HCT116 (cell line): ENCODE measurements at places on chromosomes 5 and 9. TPM values are rescaled to one million over a fixed set of nuclear protein-coding genes. Genes with fewer than 3 reads are reported as not detected.
A peak's percentile ranks its signal among the peaks of the same experiment; 100 is the strongest.

- DNase-seq, result no peak
- H3K27ac ChIP-seq, result no peak overlapping the region
- no peaks in the 10 kb centered on the region for H3K4me1 ChIP-seq
- no peaks in the 10 kb centered on the region for H3K27me3 ChIP-seq
Observed at GRCh38 chr9:138057726-138058125, 180.1 kb downstream of the CACNA1B start.

DNA sequence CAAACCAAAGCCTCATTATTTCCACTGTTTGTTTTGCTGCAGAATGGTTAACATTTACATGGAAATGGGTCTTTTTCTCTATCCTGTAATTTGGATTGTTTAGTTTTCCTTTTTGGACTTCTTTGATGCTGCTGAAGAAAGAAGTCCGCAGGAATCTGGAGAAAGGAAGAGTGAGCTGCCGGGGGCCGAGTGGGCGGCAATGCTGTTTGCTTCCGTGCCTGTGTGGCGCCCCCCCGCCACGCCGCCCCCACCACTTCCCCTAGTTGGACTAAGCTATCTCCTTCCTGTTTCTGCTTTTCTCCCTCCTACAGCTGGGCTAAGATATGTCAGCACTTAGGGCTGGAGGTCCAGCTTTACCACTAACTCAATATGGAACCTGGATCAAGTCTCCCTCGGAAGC, 39.7 kb downstream of the ACTL7B start:
- peaks cover 23% of the 10 kb centered on the region for H3K4me1 ChIP-seq
- H3K27me3 ChIP-seq, result no peaks in the 10 kb centered on the region
- no peak overlapping the region for H3K27ac ChIP-seq
- DNase-seq, result no peak
- no peak overlapping the region for H3K4me3 ChIP-seq
- H3K36me3 ChIP-seq, result no peaks in the 10 kb centered on the region

Gene GPR151
- total RNA-seq, result not detected

DNA sequence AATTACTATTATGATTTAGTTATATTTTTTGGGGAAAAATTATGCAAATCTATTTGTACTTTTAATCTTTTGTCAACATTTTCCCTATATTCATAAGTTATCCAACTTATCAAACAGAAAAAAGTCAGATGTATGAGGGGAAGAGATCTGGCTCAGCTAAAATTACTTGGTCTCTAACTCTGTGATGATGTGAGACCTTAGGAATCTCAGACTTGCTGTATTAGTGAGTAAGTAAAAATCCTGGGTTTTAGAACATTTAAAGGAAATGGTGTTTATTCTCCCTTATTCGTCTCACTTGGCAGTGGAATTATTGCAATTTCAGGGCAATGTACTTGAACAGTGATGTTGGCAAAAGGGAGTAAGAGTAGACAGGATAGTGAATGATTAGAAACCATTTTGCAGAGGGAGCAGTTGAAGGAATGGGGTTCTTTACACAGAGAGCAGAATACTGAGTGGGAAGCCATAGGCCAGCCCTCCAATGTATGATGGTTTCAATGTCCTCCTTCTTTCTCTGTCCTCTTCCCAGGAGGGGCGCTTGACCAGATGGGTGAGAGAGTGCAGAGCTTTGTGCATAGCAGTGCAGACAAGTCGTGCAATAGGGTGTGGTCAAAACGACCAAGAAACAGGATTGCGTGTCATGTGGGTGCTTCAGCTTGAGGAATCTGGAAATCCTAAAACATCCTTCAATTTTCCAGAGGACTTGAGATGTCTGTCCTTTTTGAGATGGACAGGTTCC, 91.7 kb downstream of the TENT4A start:
- H3K27me3 ChIP-seq, result no peaks in the 10 kb centered on the region
- H3K4me1 ChIP-seq, result no peaks in the 10 kb centered on the region
- H3K36me3 ChIP-seq, result no peaks in the 10 kb centered on the region
- H3K27ac ChIP-seq, result no peak overlapping the region
- no peak overlapping the region for H3K4me3 ChIP-seq
- no peak for DNase-seq

DNA sequence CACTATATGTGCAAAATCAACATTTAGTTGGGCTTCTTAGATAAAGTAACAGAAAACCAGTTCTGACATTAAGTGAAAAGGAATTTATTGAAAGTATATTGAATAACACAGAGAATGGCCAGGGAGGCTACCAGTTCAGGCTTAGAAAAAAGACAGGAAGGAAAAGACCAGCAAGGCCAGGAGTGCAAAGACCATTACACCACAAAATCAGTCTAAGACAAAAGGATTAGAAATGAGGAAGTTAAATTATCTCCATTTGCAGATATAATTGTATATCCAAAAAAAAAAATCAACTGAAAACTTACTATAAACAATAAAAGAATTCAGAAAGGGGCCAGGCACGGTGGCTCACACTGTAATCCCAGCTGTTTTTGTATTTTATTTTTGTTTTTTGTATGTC, 4.8 kb upstream of the TEX10 start:
- no peak for DNase-seq
- H3K4me3 ChIP-seq, result no peak overlapping the region
- H3K4me1 ChIP-seq, result peaks cover 10% of the 10 kb centered on the region
- H3K27ac ChIP-seq, result no peak overlapping the region
- H3K27me3 ChIP-seq, result no peaks in the 10 kb centered on the region
- no peaks in the 10 kb centered on the region for H3K36me3 ChIP-seq

- H3K4me3 ChIP-seq, result no peak overlapping the region
- H3K27me3 ChIP-seq, result no peaks in the 10 kb centered on the region
- peaks cover 21% of the 10 kb centered on the region for H3K4me1 ChIP-seq
- no peak overlapping the region for H3K27ac ChIP-seq
Observed at GRCh38 chr5:142290577-142291299, 34.1 kb downstream of the SPRY4 start.

Gene GLDC
- 4.9 TPM for total RNA-seq

Gene MCC
- total RNA-seq, result 20.1 TPM

- no peaks in the 10 kb centered on the region for H3K4me1 ChIP-seq
- peaks cover 5% of the 10 kb centered on the region; the same call in 1 of the 2 replicates for H3K27me3 ChIP-seq
- H3K4me3 ChIP-seq, result no peak overlapping the region
- DNase-seq, result no peak
Observed at GRCh38 chr5:147989239-147989638, 74.5 kb upstream of the SPINK5 start.

DNA sequence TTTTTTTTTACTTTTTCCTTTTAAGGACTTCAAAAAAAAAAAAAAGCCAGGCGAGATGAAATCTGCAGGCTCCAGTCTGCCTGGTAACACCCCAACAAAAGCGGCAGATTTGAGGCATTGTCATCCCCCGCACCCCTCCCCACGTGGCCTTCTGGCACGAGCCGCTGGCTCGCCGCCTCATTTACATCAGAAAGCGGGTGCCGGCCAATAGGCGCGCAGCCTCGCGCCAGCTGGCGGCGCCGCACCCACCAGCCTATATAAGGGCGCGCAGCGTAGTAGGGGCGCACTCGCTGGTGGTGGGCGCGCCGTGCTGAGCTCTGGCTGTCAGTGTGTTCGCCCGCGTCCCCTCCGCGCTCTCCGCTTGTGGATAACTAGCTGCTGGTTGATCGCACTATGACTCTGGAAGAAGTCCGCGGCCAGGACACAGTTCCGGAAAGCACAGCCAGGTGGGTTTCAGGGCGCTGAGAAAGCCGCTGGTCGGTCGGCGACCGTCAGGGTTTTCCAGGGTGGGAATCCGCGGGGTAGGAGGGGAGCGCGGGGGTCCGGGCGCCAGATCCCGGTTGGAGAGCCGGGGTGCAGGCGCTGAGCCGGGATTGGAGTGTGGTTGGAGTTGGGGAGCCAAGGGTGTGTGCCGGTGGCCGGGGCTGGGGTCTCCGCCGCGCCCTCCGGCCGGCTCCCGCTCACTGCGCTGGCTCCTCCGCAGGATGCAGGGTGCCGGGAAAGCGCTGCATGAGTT, at the start of gene GADD45G:
TSS of gene GADD45G (plus strand) at position 284 of the 736 bp plus-strand sequence. CDS start at position 394, 110 bp downstream.
- H3K27ac ChIP-seq, result peak within 1 kb of the TSS; percentile 50; the same call in 1 of the 2 replicates
- peaks cover 44% of the 10 kb centered on the region for H3K4me1 ChIP-seq
- peaks cover 38% of the 10 kb centered on the region for H3K27me3 ChIP-seq
- no peak for DNase-seq
- peak within 1 kb of the TSS; percentile 40 for H3K4me3 ChIP-seq

DNA sequence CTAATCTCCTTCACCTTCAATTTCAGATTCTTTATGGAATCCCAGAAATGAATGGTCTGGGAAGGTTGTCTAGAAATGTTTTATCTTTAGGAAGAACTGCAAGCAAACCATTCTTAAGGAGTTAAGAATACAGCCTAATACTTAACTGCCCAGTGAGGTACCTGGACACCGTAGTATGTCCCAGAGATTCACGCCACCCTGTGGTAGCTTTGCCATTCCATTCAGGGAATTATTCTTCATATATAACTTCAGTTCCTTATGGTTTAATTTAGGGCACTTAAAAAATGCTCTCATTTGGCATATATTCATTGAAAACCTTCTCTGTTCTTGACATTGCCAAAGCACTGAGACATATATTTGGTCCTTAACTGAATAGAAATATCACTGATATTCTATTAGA, 49.7 kb downstream of the ACTBL2 start:
- peak; percentile 23 for DNase-seq
- no peak overlapping the region for H3K27ac ChIP-seq
- no peaks in the 10 kb centered on the region for H3K27me3 ChIP-seq
- H3K36me3 ChIP-seq, result no peaks in the 10 kb centered on the region
- no peak overlapping the region for H3K4me3 ChIP-seq

Gene FST
- 0.34 TPM for total RNA-seq

GRCh38 chr5:27911216-27911615, 872.8 kb upstream of the CDH9 start:
- H3K27me3 ChIP-seq, result no peaks in the 10 kb centered on the region
- DNase-seq, result no peak
- H3K4me3 ChIP-seq, result no peak overlapping the region
- no peaks in the 10 kb centered on the region for H3K36me3 ChIP-seq
- H3K27ac ChIP-seq, result no peak overlapping the region

GRCh38 chr5:151913425-151913824, 11.2 kb downstream of the GLRA1 start:
- H3K27me3 ChIP-seq, result peaks cover 13% of the 10 kb centered on the region
- DNase-seq, result no peak
- no peak overlapping the region for H3K27ac ChIP-seq
- H3K4me1 ChIP-seq, result no peaks in the 10 kb centered on the region
- no peak overlapping the region for H3K4me3 ChIP-seq

DNA sequence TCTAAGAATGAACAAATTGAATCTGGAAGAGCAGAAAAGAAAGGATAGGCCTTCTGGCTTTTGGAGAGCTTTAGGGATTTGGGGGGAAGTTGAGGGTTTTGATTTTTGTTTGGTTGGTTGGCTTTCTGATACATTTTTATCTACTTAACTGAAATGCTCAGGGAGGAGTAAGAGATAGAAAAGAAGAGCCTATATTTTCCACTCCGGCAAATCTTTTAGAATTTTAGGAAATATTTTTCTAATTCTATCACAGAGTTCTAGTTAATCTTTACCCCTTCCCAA, 25.8 kb upstream of the FST start:
- H3K27ac ChIP-seq, result no peak overlapping the region
- DNase-seq, result no peak

DNA sequence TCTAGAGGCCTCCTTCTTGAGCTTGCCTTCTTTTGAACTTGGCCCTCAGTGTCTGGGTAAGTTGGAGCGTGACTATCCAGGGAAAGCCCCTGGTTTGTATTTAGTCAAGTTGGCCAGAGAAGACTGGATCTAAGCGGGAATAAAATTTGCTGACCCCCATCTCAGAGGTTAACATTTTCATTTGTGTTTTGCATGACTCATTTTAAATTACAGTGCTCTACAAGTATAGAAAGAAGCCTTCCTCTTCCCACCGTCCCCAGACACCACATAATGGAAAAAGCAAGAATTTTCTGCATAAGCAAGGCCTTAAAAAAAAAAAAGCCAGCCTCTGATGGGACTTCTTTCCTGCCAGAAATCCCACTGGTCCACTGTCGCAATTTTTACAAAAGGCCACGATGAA, 27.2 kb downstream of the PIK3R1 start:
- H3K4me1 ChIP-seq, result no peaks in the 10 kb centered on the region
- no peaks in the 10 kb centered on the region for H3K27me3 ChIP-seq
- no peak for DNase-seq
- no peak overlapping the region for H3K27ac ChIP-seq
- no peaks in the 10 kb centered on the region for H3K36me3 ChIP-seq

DNA sequence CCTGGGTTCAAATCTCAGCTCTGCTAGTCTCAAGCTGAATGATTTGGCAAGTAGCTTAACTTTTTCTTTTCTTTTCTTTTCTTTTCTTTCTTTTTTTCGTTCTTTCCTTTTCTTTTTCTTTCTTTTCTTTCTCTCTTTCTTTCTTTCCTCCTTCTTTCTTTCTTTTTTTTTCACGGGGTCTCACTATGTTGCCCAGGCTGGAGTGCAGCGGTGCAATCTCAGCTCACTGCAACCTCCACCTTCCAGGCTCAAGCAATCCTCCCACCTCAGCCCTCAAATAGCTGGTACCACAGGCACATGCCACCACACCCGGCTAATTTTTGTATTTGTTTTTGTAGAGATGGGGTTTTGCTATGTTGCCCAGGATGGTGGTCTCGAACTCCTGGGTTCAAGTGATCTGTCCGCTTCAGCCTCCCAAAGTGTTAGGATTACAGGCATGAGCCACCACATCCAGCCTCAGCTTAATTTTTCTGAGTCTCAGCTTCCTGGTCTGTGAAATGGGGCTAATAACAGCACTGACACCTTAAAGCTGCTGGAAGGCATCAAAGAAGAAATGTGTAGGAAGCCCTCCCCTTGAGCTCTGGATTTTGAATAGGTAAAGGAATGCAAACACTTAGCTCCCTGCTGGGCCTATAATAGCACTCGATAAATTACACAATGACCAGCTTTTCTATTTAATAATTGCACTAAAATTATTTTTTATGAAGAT, 17.5 kb upstream of the PPARGC1B start:
- H3K4me1 ChIP-seq, result no peaks in the 10 kb centered on the region
- H3K4me3 ChIP-seq, result no peak overlapping the region
- no peak for DNase-seq
- no peaks in the 10 kb centered on the region for H3K27me3 ChIP-seq

GRCh38 chr9:99124534-99125255, 19.8 kb downstream of the TGFBR1 start:
- H3K27ac ChIP-seq, result no peak overlapping the region
- H3K36me3 ChIP-seq, result no peaks in the 10 kb centered on the region
- no peak overlapping the region for H3K4me3 ChIP-seq
- DNase-seq, result no peak

- no peaks in the 10 kb centered on the region for H3K36me3 ChIP-seq
- DNase-seq, result no peak
- no peaks in the 10 kb centered on the region for H3K4me1 ChIP-seq
- H3K27ac ChIP-seq, result no peak overlapping the region
- no peak overlapping the region for H3K4me3 ChIP-seq
Observed at GRCh38 chr5:8196061-8196460, 327.1 kb downstream of the MTRR start.

- H3K4me3 ChIP-seq, result no peak overlapping the region
- no peaks in the 10 kb centered on the region for H3K4me1 ChIP-seq
- DNase-seq, result peak; percentile 32
Observed at GRCh38 chr9:109705515-109705914, 74.5 kb upstream of the PALM2AKAP2 start.

- H3K27me3 ChIP-seq, result no peaks in the 10 kb centered on the region
- no peaks in the 10 kb centered on the region for H3K4me1 ChIP-seq
- no peak overlapping the region for H3K27ac ChIP-seq
- H3K4me3 ChIP-seq, result no peak overlapping the region
Observed at GRCh38 chr9:116506685-116507084, 180.4 kb upstream of the TRIM32 start.
